ENCODE measurements at places on chromosomes 7 and 10. TPM values are rescaled to one million over a fixed set of nuclear protein-coding genes. Genes with fewer than 3 reads are reported as not detected.

- DNase-seq: no peak
These were observed 188.9 kb downstream of the ARHGAP12 start for GRCh38 chr10:31739711-31740110.

DNA sequence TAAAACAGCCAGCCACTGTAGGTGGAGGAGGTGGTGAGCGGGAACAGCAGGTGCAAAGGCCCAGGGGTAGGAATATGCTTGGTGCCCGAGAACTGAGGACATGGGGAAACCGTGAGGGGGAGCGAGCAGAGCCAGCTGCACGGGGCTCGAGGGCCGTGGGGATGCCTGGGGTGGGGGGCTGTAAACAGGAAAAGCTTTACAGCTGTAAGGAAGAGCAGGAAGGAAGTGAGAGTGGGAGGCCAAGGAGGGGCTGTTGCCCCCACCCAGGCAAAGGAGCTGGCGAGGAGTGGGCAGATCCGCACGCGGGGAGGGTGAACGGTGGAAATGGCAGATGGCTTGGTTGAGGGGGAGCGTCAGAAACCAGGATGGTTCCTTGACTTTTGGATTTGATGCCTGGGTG is 34.4 kb downstream of the ZMIZ1 start:
- no peak for DNase-seq

DNA sequence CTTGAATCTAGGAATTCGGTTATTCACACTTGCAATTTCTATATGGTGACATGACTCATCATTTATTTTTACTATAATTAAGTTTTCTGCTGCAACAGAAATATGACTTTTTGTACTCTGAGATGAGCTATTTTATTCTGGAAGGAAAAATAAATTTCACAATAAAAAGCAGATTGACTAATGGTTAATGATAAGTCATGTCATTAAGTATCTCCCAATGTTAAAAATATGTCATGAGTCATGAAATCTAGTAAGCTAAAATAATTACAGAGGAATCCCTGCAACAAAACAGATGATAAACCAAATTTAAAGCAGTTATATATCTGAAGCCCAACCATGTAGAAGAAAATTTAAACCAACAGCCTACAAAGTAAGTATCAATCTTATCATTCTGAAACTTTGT is 149.2 kb downstream of the CACNA2D1 start:
- DNase-seq: no peak

DNA sequence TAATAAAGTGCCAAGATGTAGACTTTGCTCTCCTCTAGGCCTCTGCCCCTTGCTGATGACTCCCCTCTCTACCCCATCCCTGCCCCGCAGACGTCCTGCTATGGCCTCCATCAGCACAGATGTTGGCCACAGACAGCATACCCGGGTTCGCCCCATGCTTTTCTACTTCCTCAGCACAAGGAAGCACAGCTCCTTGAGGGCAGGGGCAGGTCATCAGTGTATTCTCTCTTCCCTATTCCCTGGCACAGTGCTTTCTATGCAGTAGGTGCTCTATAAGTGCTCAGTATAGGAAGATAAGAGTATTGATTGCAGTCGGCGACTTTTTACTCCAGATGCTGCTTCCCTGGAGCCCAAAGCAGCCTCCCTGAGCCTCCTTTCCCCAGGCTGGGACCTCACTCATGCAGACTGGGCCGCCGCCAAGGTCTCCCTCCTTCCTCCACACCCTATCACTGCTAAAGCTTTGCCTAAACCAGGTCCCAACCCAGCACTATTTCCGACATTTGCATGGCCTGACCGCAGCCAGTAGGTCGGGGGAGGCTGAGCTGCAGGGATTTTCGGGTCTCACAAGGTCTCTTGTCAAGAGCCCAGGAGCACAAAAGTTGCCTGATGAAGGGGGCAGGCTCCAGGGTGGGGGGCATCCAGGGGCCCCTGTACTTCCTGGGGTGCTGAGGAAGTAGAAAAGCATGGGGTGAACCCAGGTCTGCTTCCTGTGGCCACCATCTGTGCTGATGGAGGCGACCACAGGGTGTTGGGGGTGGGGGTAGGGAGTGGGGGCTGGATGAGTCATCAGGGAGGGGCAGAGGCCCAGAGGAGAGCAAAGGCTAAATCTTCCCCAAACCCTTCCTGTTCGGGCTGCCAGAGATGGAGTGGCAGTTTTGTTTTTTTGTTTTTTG is 8.0 kb downstream of the CALHM3 start:
- no peak for DNase-seq

DNA sequence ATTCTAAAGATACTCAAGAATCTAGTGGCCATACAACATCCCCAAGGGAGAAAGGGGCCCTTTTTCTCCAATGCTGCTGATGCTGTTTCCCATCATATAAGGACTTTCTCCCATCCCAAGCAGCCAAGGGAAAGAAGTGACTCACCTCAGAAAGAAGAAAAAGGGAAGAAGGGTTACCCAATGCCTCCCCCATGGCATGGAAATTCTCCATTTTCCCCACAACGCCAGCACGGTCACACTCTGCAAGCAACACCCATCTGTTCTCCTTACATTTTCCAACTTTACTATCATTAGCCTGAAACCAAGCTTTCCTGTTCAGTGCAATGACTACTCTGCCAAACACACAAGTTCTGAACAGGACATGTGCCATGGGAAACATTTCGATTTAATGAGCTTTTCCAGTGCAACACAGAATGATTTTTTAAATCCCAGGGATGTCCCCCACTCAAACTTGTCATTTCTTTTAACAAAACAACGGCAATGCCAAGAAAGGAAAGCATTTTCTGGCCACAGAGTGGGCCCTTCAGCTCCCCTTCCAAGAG is 67.9 kb downstream of the PTPRN2 start:
- no peak for DNase-seq

DNA sequence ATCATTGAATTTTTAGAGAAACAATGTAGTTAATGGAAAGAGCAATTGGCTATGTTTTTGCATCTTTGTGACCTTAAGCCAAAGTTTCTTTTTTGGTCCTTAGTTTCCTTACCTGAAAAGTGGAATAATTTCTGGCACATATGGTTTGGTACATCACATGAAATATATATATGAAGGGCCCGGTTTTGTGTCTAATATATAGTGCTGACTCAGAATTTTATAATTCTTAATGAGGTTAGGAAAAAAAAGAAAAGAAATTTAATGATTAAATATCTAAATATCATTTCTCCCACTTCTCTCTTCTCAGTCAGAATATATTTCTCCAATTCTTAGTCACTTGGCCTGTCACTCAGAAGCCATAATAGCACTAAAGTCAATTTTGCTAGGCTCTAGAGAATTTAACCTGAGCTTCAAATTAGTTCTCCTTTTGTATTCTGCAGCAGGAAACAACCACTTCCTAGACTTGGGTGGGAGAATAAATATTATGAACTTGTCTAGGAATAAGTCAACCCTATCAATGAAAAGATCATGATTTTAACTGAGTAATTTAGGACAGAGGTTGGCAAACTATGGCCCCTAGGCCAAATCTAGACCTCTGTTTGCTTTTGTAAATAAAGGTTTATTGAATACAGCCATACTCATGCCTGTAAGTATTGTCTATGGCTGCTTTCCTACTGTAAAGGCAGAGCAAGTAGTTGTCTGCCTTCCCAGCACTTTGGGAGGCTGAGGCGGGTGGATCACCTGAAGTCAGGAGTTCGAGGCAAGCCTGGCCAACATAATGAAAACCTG is 34.6 kb downstream of the PPP1R9A start:
- no peak for DNase-seq

DNA sequence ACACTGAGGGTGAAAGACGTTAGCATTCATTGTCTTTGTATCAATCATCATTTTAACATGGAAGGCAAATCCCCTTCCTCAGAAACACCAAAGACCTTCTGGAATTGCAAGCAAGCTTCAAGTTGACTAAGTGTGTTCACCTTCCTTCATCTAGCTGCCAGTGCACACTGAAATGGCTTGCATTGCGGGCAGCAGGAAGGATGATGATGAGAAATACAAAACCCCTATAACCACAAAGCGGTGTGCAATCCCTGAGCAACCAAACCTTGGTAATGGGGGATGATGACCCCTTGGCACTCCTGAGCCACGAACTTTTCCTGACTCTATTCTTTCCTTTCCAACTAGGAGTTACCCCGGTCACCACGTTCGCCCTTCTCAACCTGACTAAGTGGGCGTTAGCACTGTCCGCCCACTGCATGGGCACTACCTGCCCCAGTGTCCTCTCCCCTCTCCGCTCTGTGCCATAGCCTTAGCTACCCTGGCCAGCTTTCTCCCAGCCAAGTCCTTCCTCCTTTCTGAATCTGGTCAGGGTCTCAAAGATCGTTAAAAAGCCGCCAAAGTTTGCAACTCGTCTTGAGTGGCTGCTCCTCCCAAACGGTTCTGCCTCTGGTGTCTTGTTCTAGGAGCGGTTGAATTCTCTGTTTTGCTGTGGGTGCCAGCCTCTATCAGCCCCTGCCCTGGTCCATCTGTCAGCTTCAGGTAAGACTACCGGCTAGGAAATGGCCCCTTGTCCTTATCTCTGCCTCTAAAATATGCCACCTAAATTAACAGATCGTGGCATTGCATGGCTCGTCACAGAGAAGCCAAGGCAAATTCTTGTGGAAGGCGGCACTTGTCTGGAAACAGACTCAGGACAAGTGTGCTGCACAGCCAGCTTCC is 586 bp upstream of the AOC1 start:
- DNase-seq: no peak

DNA sequence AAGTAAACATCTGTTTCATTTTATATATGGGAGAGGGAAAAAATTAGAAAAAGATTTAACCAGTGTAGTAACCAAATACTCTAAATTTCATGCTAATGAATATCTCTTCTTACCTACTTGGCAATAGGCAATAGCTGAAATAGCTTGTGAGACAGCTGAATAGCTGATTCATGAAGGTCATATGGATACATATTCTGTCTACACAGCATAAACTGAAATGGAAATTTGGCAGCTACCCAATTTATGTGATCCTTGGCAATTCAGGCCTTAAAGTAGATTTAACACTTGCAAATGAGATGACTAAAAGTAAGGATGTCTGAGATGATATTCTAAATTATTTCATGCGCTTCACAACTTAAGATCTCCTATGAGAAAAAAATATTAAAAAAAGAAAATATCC is 261.2 kb upstream of the SEMA3A start:
- DNase-seq: no peak

DNA sequence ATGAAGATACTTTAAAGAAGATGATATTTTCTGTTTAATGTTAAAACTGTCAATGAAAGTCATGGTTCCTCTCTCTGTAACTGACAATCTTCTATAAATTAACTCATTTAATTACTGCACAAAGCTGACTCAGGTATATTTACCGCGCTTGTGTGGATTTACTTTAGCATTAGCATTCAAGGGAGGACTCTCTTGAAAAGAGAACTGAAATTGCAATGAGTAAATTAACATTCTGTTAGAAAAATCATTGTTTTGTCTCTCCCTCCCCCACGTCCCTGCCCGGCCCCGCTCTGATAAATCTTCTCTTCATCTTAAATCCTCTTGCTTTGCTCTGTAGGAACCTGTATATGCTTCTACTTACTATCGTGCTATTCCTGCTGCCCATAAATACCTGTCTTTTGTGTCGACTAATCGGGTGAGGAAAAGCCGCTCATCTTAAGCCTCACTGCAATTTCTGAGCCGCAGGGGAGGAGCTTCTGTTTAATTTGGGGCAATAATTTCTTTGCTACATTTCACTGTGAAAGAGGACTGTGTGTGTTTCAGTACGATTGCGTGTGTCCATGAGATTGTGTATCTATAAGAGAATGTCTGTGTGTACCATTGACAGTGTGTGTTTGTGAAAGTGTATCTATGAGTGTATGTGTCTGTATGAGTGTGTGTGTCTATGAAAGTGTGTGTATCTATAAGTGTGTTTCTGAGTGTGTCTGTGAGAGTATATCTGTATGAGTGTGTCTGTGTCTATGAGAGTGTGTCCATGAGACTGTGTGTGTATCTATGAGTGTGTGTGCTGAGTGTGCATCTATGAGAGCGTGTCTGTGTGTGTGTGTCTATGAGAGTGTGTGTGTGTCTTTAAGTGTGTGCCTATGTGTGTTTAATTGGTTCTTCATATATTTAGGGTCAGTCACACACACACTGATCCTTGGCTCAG is 46.5 kb upstream of the LYZL2 start:
- DNase-seq: no peak

- DNase-seq: no peak
These were observed 323.0 kb downstream of the C7orf25 start for GRCh38 chr7:42588876-42589275.

- DNase-seq: no peak
These were observed 134.9 kb downstream of the RAMP3 start for GRCh38 chr7:45292481-45292880.

- no peak for DNase-seq
These were observed 22.2 kb upstream of the FAM171A1 start for GRCh38 chr10:15393139-15393825.

GRCh38 chr7:67625257-67625737 is 628.7 kb downstream of the TYW1 start:
- DNase-seq: peak; percentile 79

GRCh38 chr10:86347856-86348255 is 18.7 kb downstream of the GRID1 start:
- no peak for DNase-seq

DNA sequence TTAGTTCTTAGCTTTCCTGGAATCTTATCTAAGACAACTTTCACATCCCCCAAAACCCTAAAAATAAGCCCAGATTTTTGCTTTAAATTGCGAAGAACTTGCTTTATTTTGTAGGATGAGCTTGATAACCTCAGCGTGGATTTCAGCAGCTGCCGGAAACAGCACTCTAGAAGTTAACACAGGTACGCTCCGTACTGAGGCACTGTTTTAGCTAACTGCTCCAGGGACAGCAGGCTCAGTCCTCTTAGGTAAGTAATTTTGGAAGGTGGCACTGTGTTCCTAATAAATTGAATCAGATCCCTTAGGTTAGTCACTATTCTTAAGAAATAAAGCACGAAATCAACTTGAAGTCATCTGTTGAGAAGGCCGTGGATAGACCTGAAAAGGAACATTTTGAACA is 2.2 kb upstream of the AUTS2 start:
- DNase-seq: no peak

- no peak for DNase-seq
These were observed 31.2 kb upstream of the AOAH start for GRCh38 chr7:36755484-36755883.

DNA sequence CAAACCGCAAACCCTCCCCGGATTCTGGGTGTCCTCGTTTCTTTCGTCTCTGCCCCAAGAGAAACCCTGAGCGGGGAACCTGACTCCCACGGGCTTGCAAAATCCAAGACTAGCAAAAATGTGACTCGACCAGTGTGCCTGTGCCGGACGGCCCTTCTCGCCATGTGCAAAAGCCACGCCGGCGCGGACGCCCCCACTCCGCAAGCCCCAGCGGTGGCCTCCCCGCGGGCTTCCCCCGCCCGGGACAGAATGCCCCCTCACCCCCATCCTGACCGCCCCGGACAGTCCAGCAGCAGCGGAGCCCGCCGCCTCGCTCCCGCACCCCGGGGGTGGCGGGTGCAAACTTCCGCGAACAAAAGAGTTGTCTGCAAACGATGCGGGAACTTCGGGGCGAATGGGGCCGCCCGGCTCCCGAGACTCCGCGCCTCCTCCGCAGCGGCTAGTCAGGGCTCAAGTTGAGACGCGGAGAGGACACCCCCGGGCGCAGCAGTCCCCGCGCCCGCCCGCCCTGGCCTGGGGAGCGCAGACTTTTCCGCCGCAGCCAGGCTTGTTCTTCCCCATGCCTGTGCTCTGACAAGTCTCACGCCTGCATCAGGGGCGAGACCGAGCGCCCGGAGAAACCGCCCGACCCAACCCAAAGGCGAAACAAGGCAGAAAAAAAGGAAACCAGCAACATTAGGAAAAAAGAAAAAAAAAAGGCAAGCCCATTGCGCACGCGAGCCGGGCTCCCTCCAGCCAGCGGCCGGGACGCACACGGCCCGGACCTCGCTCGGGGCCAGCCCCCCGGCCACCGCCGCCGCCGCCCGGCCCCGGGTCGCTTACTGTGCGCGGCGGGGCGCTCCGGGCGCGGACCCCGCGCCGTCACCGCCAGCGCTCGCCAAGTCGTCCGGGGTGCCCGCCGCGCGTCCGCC is 732 bp downstream of the FAM53B start:
- DNase-seq: no peak

UCN3 gene
- 0.96 TPM for polyA plus RNA-seq

CALHM3 gene
- not detected for polyA plus RNA-seq

VAX1 gene
- polyA plus RNA-seq: not detected

All from right lung (tissue), 10 donors.